ENCODE measurements at places on chromosomes 2 and 18.

DNA sequence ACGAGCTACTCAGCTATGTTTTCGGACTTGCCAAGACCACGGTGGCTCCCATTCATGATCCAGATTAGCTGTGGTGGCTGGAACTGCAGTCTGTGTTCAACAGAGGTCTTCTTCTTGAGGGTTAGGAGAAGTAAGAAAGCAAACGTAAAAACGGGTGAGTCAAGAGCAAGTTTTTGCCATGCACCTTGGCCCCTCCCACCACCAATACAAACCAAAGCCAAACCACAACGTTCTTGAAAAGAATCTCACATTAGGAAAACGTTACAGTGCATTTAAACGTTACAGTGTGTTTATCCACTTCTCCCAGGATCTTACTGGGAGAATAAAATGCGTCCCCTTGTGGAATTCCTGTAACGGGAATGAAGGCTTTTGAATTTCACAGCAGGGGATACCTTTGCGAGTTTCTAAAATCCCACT, 725 bp downstream of the FBXO48 start:
- peak; percentile 21 for DNase-seq

GRCh38 chr2:166671801-166672200, 177.8 kb upstream of the SCN7A start:
- no peak for DNase-seq

GRCh38 chr2:193333539-193333938, 1138.8 kb upstream of the TMEFF2 start:
- no peak for DNase-seq

DNA sequence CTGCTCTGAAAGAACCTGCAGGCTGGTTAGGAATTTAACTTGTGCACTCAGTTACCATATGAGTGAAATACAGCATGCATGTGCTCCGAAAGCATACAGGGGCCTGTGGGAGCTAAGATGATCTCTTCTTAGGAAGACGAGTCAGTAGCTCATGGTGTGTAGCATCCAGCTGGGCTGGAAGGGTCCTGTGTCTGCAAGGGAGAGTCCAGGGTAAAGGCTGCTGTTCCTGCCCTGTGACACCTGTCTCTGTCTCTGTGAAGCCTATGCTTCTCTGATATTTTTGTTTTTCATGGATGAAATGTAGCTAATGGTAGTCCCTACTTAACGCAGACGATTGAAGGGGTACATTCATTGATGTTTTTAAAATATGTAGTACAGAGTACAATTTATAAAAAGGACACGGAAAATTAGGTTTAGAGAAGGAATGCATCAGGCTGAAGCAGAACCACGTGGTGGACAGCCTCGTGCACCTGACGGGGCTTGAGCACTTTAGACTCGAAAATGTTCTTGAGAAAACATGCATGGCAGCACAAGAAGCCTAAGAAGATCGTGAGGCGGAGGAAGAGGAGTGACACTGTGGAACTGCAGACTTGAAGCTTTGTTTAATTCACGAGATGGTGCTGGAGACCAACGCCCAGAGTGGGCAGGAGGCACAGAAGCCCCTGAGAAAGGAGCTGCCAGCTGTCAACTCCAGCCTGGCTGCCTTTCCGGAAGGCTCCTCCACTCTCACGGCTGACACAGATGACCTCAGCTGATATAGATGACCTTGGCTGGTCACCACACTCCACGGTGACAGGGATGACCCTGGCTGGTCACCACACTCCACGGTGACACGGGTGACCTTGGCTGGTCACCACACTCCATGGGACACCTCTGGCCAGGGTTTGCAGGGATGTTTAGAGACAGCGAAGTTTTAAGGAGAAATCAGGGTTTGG, 110.6 kb downstream of the TMEM18 start:
- no peak for DNase-seq

- DNase-seq, result no peak
Observed at GRCh38 chr2:56565143-56565542, 381.4 kb downstream of the CCDC85A start.

DNA sequence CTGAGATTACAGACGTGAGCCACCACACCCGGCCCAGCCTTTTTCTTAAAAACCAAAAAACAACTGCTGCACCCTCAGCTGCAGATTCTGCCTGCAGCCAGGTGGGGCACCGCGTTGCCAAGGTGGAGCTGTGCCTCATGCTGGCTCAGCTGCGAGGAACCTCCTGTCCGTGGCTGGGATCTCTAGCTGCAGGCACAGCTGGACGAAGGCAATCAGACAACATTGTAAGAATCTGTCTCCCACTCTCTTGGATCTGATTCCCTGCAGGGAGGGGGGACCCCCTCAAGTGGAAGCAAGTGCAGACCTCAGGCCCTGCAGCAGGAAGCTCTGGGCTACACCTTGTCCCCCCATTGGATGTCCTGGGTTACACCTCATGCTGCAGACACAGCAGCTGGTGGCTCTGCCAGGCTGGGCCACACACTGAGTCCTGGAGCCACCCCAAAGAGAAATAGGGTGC, 24.1 kb downstream of the CIDEA start:
- no peak for DNase-seq

DNA sequence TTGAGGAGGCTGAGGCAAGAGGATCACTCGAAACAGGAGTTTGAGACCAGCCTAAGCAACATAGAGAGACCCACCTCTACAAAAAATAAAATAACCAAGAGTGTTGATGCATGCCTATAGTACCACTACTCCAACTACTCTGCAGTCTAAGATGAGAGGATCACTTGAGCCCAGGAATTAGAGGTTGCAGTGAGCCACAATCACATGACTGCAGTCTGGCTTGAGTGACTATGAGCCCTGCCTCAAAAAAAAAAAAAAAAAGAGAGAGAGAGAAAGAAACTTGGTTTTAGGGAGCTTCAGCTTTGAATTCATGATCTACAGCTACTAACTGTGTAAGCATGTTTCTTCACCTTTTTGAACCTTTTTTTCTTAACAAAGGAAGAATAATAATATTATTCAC, 119.9 kb downstream of the HNMT start:
- DNase-seq, result no peak

DNA sequence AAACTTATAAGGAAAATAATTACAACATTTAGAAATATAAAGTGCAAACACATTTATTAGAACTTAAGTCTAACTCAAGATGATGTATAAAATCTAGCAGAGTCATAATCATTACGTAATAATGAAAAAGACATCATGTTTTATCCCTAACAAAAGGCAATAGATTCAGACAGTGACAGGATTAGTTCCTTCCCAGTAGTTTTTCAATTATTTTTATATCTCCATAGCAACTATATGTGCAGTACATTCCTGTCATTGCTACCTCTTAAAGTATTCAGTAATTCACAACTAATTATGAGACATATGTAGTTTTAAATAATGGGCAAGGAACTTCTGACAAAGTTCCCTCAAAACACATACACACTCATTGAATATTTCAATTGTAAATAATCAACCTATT, 687.9 kb downstream of the CCDC85A start:
- no peak for DNase-seq

DNA sequence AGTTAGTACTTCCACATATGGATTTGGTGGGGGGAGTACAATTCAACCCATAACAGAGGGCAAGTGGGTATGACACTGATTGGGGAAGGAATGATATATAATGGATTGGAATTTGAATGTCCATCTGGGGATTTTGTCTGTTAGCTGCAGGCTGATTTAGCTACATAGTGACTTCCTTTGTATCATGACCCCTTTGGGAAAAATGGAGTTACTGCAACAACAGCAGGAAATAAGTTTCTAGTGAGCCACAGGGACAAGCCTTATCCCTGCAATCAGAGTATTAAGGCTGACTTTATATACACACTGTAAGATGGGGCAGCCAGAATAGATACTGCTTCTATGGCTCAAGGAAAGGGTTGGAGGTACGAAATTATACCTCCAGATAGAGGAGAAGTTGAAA, 404.4 kb upstream of the MEIS1 start:
- no peak for DNase-seq

- DNase-seq, result no peak
Observed at GRCh38 chr2:142502402-142502801, 371.6 kb upstream of the LRP1B start.

GRCh38 chr2:237722616-237723015, 76.0 kb upstream of the RBM44 start:
- DNase-seq, result no peak

- no peak for DNase-seq
Observed at GRCh38 chr18:78241535-78242253, 737.9 kb upstream of the SALL3 start.

DNA sequence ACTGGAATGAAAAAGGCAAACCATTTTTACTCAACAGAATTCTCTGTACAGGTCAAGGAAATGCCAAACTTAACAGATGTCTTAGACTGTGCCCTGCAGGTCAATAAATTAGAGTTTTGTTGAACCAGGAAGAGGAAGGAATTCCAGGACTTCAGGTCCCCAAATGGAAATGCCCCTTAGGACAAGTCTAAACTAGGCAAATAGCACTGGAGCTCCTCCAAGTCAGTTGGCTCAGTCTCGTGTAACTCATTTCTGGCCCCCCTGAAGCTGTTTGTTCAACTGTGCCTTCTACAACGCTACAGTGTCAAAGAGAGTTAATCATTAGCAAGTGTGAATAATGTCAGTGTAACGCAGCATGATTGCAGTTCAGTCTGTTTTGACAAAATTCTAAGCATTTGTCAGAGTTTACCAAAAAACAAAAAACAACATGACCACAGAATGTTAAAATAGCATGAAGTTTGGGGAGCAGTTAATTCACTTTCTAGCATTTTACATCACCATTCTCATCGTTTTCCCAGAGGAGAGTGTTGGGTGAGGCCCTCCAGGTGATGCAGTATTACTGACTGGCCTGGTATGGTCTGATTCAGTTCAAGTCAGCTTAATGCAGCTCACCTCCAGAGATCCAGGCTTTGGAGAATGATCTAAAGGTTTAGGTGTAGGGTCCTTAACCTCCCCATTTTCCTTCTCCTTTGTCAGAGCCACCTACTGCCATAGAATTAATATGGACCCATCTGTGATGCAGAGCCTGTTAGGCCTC, 108.1 kb downstream of the AQP4 start:
- DNase-seq, result no peak

- no peak for DNase-seq
Observed at GRCh38 chr2:218028189-218028495, 25.3 kb upstream of the TNS1 start.
